ENCODE measurements at places on chromosomes 3 and 15.

DNA sequence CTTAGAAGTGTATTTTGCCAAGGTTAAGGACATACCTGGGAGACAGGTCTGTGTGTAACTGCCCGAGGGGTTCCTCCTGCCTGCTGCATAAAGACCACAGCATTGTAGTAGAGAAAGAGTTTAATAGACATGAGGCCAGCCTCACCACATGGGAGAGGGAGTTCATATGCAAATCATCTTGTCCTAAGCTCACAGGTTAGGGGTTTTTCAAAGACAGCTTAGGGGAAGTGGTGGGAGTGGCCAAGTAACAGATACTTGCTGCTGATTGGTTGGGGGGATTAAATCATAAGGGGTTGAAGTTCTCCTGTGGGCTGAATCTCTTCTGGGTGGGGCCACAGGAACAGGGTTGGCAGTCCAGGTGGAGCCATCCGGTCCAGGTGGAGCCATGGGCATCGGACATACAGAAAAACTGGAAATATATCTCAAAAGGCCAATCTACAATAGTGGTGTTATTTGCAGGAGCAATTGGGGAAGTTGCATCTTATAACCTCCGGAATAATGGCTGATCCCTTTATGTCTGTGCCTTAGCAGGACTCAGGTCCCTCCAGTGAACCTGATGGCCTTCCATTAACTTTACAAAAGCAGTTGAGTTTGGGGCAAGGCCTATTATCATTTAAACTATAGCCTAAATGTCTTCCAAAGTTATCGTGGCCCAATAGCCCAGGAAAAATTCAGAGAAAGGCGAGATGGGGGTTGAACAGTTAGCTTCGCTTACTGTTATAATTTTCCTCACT lies 86.0 kb upstream of the MFGE8 start:
- DNase-seq, result no peak

DNA sequence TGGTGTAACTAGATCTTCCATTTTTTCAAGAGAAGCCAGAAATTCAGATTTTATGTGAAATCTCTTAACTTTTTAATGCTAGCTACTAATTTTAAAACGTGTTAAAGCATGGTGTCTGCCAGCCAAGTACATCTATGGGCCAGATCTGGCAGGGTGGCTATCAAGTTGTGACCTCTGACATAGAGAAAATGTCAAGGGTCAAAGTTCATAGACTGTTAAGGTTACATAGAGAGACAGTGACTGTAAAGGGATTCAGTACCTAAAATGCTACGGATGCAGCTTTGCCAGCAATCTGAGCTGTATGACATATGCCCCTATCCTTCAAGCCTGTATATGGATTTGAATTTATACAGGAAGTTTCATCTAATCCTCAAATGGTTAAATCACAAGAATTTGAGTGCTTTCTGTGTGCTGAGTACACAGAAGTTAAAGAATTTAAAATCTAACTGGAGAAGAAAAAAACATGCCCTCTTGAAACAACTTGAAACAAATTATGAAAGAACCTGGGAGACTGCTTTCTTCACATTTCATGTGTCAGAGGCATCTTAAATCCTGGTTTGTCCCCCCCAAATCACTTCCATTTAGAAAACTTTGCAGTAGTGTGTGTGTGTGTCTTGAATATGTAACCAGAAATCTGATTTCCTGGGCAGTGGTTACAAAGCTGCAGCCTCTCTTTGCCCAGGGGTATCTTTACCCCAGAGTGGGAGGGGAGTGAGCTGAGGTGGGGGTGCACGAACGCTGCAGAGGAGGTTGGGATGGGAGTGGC lies 895 bp upstream of the ARHGAP31 start:
- DNase-seq, result no peak

GRCh38 chr15:29885183-29885582 lies 62.9 kb upstream of the TJP1 start:
- no peak for DNase-seq

- DNase-seq, result no peak
Measured at GRCh38 chr15:35669021-35669420, 123.1 kb upstream of the DPH6 start.

DNA sequence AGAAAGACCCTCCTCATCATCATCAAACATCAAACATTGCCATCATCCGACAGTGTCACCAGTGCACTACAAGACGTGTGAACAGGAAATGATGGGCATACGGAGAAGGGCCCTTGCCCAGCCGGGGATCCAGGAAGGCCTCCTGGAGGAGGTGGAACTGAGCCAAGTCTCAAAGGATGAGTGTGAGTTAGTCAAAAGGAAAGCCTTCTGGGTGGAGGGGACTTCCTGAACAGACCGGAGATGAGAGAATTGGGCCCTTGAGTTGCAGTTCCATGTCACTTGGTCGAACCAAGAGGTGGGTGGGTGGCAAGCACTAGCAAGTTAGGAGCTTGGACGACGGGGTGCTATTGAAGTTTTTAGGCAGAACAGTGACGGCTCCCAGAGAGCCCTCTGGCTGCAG lies 8.5 kb downstream of the SEMA4B start:
- no peak for DNase-seq

DNA sequence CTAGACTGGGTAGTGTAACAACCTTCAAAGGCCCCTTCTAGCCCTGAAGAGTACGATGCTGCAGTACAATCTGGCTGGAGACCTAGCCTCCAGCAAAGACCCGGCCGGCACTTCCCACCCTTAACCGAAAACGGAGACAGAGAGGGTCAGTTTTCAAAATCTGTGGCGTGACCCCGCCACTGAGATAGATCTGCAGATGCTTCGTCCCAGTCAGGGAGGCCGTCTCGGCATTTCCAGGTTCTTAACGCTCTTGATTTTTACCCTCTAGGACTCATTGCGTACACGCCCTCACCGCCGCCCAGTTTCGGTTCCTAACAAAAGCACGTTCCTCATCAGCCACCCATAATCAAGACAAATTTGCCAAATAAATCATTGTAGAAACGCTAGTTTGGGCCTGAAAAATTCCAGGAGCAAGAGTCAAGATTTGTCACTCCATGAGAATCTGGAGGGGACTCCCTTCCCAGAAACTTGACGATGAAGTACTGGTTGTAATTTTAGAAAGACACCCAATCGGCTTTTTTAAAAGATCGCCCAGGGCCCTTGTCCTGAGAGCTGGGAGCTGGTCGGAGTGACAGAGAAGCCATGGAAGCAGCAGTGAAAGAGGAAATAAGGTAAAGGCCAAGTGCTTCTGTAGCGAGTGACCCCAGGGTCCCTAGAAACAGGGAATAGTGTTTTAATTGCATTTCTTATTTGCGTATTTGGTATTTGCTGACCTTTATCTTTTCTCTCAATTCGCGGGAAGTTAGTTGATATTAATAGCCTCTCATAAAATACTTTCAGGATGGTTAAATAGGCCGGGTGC lies 868 bp upstream of the TMEM87A start:
- peak; percentile 34 for DNase-seq

GRCh38 chr3:41898631-41899030 lies 63.3 kb downstream of the ULK4 start:
- no peak for DNase-seq

- DNase-seq, result no peak
Measured at GRCh38 chr3:155192957-155193746, 100.3 kb downstream of the STRIT1 start.

DNA sequence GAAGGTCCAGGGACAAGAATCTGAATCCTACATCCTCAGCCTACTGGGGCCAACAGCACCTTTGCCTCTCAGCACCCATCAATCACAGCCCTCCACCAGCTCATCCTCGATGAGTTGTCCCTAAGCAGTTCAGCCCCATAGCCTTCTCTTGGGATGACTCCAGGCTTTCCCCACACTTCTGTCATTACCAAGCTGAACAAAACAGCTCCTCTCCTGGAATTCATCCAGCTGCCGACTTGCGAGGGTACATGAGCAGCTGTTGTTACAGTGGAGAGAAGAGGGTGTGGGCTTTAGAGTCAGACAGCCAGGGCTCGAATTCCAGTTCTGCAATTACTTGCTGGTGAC lies 69.0 kb upstream of the THBS1 start:
- no peak for DNase-seq

DNA sequence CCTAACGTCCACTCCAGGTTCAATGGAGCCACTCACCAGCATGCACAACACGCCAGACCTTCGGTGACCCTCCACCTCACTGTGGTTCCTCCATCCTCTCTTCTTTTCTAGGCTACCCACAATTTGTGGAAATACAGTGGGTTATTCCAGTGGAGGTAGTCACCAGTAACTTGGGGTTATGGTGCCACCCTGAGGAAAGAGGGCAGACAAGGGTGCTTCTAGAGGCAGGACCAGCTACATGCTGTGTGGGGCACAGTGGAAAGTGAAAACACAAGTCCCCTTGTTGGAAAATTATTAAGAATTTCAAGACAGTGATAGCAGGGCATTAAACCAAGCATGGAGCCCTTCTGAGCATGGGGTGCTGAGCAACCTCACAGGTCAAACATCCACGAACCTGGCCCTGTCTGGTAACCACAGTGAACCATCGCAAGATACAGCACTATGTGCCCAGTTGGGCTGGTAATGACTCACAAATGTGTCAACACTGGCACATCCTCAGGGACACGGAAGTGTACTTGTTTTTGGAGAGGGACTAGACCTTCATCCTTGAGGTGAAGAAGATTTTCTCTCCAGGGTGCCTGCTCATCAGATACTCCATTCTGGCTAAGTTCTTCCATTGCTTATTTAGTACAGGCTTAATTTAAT lies 166.7 kb downstream of the STT3B start:
- DNase-seq, result no peak

DNA sequence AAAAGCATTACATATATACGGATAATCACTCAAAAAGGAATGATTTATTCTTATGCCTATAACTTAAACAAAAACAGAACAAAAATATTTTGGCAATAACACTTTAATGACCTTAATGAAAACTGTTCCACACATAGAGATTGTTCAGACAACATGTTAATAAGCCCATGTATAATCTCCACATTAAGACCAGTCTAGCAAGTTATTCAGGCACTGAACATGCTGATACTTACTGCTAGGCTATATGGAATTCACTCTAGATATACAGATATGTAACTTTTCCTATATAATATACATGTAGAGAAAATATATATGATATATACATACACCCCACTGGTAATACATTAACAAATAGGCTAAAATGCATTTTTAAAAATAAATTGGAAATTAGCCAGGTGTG lies 43.8 kb upstream of the USP50 start:
- no peak for DNase-seq

GRCh38 chr15:83898361-83898760 lies 244.4 kb downstream of the ADAMTSL3 start:
- DNase-seq, result no peak

- DNase-seq, result no peak
Measured at GRCh38 chr3:184148076-184148475, 7.1 kb upstream of the DVL3 start.

- DNase-seq, result peak; percentile 50
Measured at GRCh38 chr3:187261541-187261969, 30.0 kb downstream of the MASP1 start.

DNA sequence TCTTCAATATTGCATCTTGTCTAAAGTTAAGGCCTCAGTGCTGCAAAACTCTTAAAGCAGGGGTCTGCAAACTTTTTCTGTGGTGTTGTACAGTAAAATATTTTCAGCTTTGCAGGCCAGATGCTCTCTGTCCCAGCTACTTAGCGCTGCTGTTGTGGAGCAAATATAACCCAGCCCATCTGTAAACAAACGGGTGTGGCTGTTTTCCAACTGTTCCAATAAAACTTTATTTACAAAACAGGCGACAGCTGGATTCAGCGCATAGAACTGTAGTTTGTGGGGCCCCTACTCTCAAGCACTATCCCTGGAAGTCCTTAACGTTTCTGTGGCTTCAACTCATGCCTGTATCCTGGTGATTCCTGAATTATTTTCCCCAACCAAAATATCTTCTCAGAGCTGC lies 365.0 kb downstream of the FOXP1 start:
- no peak for DNase-seq

- no peak for DNase-seq
Measured at GRCh38 chr3:55165278-55165677, 237.4 kb upstream of the LRTM1 start.

DNA sequence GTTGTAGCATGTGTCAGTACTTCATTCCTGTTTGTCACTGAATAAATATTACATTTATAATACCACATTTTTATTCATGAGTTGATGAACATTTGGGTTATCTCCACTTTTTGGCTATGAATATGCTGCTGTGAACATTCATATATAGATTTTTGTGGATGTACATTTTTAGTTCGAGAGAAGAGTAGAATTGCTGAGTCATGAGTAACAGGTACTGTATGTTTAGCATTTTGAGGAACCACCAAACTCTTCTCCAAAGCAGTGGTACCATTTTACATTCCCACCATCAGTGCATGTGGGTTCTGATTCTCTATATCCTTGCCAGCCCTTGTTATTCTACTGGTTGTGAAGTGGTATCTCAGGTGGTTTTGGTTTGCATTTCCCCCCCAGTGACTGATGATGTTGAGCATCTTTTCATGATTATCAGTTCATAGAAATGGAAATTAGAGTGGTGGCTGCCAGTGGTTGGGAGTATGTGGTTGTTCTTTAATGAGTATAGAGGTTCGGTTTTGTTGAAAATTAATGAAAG lies 59.6 kb downstream of the CCDC66 start:
- DNase-seq, result no peak

GRCh38 chr3:126081618-126082361 lies 2.1 kb downstream of the SLC41A3 start:
- DNase-seq, result no peak

DNA sequence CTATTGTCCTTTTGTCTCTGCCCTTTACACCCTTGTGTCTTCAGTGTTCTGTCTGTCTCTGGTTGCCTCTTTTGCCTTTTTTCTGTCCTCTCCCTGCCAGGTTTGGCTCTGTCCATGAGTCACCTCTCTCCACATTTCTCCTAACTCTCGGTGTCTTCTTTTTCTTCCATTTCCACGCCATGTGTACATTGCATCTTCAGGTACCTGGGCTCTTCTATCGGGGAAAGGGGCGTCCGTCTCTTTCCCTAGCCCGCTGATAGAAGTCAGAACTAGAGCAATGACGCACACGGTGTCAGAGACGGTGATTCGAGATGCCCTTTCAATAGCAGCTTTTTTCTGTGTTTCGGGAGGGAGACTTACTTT lies 641 bp downstream of the OPA1 start:
- no peak for DNase-seq

DNA sequence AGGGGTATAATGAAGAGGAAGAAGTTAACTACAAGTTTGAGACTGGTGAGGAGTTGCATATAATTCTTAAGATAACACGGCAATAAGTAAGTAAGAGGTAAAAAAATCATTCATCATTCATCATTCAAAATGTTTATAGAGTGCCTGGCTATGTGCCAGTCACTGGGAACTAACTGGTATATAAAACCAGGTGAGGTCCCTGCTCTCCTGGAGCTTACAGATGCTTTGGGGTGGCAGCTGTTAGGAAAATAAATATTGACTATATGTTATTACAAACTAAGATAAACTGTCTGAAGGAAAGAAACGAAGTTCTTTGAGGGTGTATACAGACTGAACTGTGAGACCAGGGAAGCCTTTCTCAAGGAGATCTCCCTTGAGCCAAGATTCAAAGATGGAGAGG lies 2.9 kb downstream of the CASR start:
- no peak for DNase-seq

DNA sequence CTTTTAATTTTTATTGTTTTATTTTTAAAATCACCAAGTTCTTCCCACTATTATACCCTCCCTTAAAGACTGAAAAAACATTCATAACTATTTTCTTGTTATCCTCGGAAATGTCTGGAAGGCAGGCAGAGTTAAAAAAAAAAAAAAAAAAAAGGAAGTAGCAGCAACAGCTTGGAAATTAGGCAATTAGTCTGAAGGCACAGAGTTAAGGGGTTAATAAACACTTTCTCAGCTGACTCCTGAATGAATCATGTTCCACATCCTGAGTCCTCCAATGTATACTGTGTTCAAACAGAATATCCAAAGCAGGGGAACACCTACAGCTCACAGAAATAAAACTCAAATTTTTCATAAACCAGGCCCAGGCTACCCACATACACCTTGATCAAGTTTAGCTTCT lies 5.8 kb downstream of the HEXA start:
- DNase-seq, result no peak
